Stimulated activated CD8-positive, alpha-beta memory T cell treated with anti-CD3 and anti-CD28 coated beads, Interleukin-12 subunit alpha, Interleukin-12 subunit beta, amount 100 ng/mL, for 1 hour (primary cell): ENCODE measurements at places on chromosomes 16 and 17.
A peak's percentile ranks its signal among the peaks of the same experiment; 100 is the strongest.

GRCh38 chr16:68284847-68285246 is 20.5 kb downstream of the SLC7A6 start:
- no peak for DNase-seq

- no peak for DNase-seq
Measured at GRCh38 chr16:85754413-85754812, 3.5 kb upstream of the C16orf74 start.

DNA sequence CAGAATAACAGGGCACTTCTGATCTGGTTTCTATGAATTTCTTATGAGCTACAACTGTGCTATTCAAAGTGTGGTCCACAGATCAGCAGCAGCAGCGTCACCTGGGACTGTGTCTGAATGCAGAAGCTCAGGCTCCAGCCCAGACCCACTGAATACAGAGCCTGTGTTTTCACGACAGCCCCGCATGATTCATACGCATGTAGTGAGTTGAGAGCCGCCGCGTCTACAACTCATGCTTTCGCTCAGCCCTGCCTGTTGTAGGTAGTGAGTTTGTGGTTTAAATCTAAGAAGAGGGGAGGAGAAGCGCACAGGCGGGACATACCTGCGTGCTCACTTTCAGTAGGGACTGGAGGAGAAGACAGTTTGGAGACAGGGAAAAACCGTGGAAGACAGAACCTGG is 28.5 kb upstream of the ELAC2 start:
- no peak for DNase-seq

GRCh38 chr16:68362262-68362913 is 51.6 kb downstream of the PRMT7 start:
- DNase-seq = no peak

DNA sequence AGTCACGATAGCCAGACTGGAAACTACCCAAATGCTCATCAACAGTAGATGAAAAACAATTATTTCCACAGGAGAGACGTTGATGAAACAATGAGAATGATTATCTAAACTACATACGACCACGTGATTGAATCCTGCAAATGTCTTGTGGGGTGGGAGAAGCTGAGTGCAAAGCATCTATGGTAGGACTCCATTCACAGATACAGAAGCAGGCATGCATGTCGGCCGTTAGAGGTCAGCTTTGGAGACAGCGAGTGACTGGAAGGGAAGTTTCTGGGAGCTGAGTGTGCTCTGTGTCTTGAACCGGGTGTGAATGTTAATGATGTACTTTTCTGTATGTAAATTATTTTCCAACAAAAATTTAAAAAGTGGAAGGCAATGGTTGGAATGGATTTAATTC is 71.5 kb upstream of the DNAJA2 start:
- DNase-seq = no peak

GRCh38 chr16:12535535-12536411 is 267.9 kb downstream of the CPPED1 start:
- no peak for DNase-seq

- DNase-seq = no peak
Measured at GRCh38 chr17:68559316-68559715, 41.9 kb downstream of the FAM20A start.

- DNase-seq = no peak
Measured at GRCh38 chr17:78268951-78269905, 37.8 kb downstream of the TMEM235 start.

DNA sequence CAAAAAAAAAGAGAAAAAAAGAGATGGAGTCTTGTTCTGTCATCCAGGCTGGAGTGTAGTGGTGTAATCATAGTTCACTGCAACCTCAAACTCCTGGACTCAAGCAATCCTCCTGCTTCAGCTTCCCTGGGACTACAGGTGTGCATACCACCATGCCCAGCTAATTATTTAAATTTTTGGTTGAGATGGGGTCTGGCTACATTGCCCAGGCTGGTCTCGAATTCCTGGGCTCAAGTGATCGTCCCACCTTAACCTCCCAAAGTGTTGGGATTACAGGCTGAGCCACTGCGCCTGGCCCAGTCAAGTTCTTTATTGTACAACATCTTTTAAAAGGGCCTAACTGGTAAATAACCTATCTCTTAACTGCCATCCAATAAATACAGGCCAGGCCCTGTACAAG is 6.1 kb upstream of the RANGRF start:
- DNase-seq = no peak

GRCh38 chr17:64073771-64074703 is 53.6 kb upstream of the ICAM2 start:
- DNase-seq = no peak

DNA sequence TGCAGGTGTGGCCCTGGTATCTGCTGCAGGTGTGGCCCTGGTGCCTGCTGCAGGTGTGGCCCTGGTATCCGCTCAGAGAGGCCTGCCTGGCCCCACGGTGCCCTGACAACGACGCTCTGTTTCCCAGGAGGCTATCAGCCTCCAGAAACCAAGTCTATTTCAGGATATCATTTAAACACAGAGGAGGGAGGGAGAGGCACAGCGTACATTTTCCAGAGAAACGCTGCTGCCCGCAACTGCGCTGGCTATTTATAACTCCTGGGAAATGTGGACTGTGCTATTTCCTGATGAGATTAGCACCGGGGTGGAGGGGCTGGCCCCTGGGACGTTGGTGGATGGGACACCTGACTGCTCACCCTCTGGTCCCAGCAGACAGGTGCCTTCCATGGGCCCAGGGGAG is 22.5 kb downstream of the TIMM22 start:
- DNase-seq = no peak

- DNase-seq = no peak
Measured at GRCh38 chr16:83335076-83335475, 472.7 kb upstream of the HSBP1 start.

DNA sequence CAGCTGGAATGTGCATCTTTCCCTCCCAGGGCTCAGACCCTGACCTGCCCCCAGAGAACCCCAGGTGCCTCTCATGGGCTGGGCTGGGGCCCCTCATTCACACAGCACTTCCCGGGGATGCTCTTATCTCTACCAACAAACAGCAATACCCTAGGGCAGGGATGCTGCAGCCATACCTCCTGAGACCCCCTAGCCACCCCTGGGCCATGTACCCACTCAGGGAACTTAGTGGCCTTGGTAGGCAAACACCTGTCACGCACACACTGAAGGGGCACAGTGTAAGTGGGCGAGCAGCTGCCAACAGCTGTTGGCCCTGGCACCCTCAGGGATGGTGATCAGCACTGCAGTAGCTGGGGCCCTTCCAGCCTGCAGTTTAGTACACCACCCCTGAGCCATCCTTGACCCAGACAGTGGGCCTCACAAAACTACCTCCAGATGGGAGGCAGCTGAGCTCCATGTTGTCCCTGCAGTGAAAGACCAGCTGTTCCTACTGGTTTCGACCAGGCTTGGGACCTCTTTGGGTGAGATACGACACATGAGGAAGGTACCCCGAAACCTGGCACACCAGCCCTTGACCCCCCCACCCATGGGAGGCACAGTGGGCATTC is 1723.6 kb downstream of the TP53TG3F start:
- DNase-seq = no peak

DNA sequence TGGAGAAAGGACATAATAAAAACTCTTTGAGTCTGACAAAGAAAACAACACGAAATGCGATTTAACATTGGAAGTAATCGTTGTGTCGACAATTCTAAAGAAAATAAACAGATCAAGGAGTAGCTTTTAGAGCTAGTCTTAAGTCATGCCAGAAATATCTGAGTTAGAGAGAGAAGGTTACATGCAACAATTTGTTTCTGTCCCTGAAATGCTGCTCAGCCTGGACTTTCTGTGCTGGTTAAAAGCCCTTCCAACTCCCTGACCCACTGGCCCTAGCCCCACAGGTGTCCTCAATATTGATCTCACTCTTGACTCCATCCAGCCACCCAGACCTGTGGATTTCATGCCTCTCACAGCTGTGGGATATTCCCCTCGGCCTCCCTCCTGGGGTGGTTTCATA is 33.2 kb upstream of the TEX2 start:
- DNase-seq = no peak

DNA sequence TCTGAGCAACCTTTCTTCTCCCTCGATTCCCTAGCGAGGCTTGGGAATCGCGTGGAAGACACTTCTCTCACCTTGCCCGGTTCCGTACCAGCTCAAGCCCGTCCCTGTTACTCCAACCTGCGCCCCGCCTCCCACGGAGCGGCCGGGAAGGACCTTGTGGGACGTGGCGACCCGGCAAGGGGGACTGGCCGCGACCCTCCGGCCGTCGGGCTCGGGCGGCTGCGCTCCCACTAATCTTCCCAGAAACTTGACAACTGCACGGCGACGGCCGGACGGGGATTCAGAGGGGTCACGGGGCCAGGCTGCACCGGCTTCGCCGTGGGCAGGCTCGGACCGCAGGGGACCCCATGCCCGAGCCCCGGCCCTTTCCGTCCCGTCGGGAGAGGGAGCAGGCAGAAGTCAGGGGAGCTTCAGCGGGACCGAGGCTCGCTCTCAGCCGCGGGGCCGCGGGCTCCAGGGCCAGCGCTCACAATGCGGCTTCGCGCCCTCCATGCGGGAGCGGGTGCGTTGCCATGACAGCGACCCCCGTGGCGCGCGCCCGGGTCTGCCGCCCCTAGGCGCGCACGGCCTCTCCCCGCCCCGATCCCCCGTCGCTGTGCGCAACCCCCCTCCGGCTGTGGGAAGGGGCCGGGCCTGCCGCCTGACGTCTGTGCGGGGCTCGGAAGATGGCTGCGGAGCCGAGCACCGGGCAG is at the start of gene SGSM2:
Gene SGSM2 (plus strand): TSS at position 650 of the 692 bp plus-strand sequence. CDS start 188 bp downstream, outside the sequence.
- DNase-seq = peak; percentile 45

DNA sequence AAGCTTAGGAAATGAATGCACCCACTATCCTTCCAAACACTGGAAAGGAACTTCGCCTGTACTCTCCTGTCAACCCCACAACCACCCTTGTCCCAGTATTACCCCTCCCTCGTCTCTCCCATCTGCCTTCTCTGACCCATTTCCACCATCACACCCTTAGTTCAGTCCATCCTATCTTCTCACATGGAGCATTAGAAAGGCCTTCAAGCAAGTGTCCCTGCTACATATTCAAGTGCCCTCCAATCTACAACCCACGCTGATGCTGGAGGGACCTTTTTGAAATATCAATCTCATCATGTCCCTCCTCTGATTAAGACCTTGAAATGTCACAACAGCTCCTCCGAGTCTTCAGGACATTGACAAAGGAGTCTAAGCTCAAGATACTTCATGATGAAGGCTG is 133.8 kb upstream of the CCL2 start:
- DNase-seq = no peak

DNA sequence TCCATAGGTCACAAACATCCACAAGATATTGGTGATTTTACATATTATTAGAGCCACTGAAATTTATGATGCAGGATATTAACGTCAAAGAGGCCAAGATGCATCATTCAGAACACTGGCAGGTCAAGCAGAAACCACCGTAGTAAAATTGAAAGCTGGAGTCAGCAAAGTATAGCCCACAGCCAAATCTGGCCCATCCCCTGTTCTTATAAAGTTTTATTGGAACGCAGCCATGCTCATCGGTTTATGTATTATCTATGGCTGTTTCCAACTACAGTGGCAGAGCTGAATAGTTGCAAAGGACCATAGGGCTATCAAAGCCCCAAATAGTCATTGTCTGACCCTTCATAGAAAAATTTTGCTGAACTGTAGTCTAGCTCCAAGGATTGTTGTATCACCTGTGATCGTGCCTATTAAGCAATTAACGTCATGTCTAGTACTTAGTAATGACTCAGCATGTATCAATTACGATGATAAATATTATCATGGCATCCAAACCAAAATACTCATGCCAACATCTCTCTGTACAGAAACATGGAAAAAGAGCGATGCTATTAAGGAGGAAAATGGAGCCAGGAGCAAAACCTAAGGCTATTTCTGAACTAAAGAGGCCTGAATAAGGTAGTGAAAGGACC is 165.6 kb downstream of the IRX3 start:
- no peak for DNase-seq

DNA sequence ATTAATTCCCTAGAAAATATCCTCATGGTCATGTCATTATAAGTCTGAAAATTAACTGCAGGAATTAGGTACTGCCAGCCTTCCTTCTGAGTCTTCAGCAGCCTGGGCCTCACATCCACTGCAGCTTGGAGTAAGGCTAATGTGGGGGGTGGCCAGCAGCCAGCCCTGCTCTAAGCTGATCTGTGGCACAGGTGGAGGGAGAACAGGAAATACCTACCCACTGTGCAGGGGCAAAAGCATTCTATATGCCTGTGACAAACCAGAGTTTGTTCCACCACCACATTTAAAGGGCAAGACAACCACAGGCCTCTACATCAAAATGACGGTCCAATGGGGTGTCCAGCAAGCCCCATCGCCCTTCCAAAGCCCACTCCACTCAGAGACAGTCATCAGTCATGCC is 9.4 kb downstream of the NPRL3 start:
- DNase-seq = no peak

DNA sequence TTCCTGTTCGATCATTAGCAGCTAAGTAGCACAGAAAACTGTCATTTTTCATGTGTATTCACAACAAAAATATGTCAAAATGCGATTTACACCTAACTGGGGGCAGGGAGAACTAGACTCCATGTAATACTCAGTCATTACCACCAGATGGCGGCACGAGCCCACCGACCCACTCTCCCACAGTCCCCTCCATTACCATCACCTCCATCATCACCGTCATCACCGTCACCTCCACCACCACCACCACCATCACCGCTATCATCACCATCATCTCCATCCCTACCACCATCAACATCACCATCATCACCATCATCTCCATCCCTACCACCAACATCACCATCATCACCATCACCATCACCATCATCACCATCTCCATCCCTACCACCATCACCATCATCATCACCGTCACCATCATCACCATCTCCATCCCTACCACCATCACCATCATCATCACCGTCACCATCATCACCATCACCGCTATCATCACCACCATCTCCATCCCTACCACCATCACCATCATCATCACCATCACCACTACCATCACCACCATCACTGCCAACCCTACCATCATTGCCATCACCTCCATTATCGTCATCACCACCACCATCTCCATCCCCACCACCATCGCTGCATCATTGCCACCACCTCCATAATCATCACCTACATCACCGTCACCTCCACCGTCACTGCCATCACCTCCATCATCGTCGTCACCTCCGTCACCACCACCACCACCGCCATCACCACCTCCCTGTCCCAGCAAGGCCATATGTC is 14.4 kb downstream of the NDUFAF8 start:
- DNase-seq = peak; percentile 43

DNA sequence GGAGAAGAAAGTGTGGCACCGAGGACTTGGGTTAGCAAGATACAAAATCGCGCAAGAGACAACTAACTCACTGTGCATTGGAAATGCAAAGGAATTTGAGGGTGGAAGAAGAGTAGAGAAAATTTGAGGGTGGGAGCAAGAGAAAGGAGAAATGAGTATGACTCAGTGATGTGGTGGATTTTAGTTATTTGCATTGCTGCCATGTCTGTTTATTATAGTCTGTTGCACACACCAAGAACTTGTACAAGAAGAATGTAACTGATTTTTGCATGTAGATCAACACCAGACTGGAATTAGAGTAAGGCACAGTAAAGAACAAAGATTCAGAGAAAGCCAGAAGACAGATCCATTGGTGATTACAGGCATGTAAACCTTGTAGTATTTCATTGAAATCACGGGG is 71.6 kb upstream of the SMIM36 start:
- DNase-seq = no peak
